NCI-H2107 (cell line): ENCODE measurements at places on chromosomes 11 and 22.

DNA sequence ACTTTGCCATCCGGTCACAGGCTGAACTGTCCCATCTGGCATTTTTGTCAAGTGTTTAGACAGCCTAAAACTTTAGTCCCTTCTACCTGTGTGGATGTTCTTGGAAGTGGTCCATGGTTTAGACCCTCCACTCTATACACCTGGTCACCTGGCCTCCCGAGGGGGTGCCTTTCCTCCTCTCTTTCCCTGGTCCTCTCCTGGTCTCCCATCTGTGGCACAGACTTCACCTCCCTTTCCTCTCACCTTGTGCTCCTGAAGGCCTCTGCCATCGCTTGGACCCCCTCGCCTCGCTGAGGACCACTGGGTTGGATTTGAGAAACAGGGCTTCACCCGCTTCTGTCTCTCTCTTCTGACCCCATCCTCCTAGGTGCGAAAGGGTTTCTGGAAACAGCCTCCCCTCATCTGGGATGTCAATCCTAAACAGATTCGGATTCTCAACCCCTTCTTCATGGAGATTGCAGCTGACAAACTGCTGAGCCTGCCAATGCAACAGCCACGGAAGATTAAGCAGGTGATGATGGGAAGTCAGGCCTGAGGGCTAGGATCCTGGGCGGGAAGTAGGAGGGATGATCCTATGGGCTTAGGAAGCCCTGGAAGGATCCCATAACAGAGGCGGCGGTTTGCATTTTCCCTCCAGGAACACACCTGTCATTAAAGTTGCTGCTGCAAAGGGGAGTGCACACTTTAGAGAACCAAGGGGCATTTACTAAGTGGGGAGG, 53.6 kb downstream of the ST3GAL4 start:
- no peak for DNase-seq

DNA sequence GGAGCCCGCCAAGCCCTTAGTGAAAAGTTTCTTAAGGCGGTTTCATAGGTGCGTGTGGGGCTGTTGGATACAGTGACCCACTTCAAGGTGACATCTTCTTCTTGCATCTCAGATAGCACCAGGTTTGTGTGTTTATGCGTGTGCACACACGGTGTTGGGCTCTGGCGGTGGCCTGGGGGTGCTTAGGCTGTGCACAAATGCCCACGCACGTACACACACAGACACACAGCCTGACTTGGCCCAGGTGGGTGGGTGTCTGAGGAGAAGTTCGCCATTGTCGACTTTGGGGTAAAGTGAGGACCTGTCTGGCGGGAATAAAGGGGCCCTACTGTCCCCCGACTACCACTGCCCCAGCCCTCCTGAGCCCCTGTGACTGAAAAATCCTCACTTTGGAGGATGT, 103.8 kb downstream of the KCNQ1 start:
- no peak for DNase-seq

DNA sequence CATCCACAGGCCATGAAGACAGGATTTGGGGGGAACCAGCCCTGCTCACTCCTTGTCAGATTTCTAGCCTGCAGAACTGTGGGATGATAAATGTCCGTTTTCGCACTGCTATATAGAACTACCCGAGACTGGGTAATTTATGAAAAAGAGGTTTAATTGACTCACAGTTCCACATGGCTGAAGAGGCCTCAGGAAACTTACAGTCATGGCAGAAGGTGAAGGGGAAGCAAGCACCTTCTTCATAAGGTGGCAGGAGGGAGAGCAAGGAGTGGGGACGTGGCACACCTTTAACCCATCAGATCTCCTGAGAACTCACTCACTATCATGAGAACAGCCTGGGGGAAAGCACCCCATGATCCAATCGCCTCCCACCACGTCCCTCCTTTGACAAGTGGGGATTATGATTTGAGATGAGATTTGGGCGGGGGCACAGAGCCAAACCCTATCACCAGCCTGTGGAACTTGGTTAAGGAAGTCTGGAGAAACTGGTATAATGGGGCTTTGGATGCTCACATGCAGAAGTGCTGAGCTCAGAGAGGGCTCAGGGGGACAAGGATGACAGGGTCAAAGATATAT, 50.7 kb downstream of the MYEOV start:
- DNase-seq: no peak

DNA sequence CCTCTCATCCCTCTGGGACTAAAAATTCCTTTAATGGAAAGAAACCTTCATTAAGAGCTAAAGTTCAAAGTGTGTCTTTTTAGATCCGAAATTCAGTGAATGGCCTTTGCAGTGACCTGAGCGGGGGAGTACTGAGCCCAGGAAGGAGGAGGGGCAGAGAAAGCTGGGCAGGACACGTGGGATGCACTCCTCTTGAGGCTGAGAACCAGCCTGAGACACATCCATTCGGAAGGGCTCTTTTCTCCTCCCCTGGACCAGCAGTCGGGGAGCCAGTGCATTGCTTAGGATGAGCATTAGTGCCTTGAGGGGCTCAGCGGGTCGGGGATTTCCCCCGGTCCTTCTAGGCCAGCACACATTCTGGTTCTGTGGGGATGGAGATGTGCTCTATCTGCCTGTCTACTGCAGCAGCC, 258.9 kb upstream of the B3GAT1 start:
- DNase-seq: no peak

GRCh38 chr11:17734418-17734911, at the start of gene KCNC1:
TSS of gene KCNC1 (plus strand) at chr11:17734781. CDS start at chr11:17736003, 1,222 bp downstream.
- DNase-seq: no peak

GRCh38 chr11:58023435-58023931, at the start of gene OR9Q1:
TSS of gene OR9Q1 (plus strand) at chr11:58023881. CDS start at chr11:58179445, 155,564 bp downstream.
- no peak for DNase-seq

GRCh38 chr11:98710986-98711385, 309.8 kb upstream of the CNTN5 start:
- no peak for DNase-seq

GRCh38 chr11:10857459-10857708, 469 bp downstream of the ZBED5 start:
- DNase-seq: no peak

- DNase-seq: no peak
Observed at GRCh38 chr11:6321961-6322362, 1.7 kb upstream of the CAVIN3 start.

DNA sequence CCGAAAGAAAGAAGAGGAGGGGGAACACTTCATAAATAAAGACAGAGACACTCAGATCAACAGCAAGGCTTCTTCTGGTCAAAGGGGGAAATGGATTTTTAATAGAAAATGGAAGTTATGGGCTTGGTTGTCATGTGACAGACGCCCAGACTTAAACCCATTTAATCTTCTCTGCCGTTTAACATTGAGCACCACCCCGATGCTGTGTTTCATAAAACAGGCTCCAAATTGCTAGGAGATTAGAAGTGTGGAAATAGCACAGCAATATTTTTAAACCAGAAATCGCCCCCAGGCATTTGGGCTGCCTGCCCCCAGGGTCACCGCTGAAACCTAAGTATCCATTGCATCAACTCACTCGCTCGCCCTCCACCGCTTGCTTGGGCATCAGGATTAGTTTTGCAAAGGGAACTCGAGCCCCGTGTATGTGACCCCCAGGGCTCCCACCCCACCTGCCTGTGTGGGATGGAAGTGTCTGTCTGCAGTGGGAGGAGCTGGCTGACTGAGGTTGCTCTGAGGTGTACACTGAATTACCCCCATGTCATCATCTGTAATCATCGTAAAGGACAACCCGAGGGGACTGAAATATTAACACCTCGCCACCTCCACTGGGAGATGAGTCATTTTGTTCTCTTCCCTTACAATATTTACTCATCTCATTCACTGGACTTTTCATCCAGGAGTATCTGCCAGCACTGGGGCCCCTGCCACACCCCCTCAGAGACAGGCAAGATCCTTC, 10.7 kb downstream of the DSCAML1 start:
- no peak for DNase-seq
